Liver (tissue), 10 donors: ENCODE measurements at places on chromosomes 5 and 9. TPM values are rescaled to one million over a fixed set of nuclear protein-coding genes. Genes with fewer than 3 reads are reported as not detected.

DNA sequence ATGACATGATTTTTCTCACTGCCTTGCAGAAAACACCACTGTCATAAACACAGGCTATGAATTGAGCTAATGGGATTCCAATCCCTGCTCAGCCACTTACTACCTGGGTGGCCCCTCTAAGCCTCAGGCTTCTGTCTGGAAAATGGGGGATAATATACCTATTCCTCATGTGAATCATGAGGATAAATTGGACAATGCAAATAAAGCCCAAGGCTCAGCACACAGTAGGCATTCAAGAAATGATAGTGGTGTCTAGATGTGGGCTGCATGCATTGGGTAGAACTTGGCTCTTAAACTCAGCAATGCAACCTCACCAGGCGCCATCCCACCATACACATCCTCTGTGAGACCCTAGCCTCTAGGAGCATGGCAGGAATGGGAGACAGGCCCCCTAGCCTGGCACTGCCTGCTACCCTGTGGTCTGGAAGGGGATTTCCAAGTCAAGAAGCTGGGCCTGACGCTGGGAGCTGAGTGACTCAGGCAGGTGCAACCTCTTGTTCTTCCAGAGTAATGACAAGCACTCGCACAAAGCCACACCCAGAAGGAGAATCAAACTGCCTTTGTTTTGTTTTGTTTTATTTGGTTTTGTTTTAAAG, 2.3 kb upstream of the TNIP1 start:
- no peak for DNase-seq

The CDH9 gene
- polyA plus RNA-seq = not detected

The PLPPR1 gene
- 2.8 TPM for polyA plus RNA-seq

- DNase-seq = no peak
Measured at GRCh38 chr9:74846766-74847165, 41.0 kb downstream of the TRPM6 start.

- no peak for DNase-seq
Measured at GRCh38 chr5:123755653-123756317, 243.8 kb downstream of the CSNK1G3 start.

- DNase-seq = no peak
Measured at GRCh38 chr9:12054235-12054634, 639.0 kb upstream of the TYRP1 start.

DNA sequence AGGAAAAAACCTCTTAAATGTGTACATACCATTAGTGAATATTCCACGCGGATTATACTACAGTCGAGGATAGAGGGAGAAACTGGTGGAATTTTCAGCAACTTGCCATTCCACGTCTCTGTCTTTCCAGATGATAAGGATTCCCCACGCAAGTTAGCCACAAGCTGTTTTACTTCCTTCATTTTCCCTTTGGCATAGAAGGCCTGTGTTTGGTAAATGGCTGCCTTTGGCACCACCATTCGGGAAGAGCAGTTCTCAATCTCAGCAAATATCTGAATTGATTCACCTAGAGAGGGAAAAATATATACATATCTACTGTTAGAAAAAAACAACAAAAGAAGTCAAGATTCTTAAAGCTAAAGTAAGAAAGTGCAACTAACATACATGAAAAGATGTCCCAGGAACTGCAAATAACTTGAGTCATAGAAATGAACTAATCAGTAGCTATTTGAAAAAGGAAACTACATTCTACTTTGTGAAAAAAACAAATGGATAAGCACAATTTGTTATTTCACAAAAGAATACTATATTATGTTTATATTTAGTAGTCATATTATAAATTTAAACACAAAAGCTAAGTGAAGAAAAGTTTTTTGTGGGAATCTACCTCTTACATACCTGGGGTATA, 8.1 kb downstream of the ARRDC3 start:
- no peak for DNase-seq

DNA sequence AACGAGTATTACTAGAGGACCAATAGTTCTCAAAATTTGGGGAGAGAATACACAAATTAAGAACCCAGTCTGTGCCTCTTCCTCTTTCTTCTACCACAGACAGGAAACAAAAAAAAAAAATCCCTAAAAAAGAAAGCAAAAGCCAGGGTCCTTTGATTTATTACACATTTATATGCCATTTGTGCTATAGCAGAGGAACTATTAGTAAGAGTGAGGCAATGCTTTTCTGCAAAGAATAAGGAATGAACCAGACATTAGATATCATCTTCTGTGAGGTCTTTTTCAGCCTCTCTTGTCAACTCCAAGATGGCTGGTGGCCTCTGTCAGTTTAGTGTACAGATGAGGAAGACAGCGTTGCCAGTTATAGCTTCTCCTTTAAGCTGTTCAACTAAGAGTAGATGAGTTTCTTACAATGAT, 127.6 kb downstream of the RFX3 start:
- no peak for DNase-seq

- DNase-seq = no peak
Measured at GRCh38 chr9:113895526-113895925, 19.4 kb downstream of the ZNF618 start.
